ENCODE measurements at places on chromosomes 4 and X.
A peak's percentile ranks its signal among the peaks of the same experiment; 100 is the strongest.

DNA sequence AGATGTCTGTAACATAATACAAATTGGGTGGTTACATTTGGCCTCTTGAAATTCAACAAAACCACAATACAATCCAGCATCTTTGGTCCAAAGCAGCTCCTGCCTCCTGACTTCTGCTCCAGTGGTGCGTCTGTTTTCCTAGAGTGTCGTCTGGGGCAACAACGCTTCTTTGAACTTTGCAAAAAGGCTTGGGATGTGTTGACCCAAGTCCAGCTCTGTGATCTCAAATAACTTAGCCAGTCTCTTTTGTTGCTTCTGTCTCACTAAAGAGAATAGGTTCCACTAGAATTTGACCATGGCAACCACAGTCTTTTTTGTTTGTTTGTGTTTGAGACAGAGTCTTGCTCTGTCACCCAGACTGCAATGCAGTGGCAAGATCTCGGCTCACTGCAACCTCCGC lies 324.0 kb downstream of the DHRSX start:
- no peak for DNase-seq

GRCh38 chr4:5124876-5125275 lies 73.6 kb downstream of the STK32B start:
- DNase-seq: no peak

DNA sequence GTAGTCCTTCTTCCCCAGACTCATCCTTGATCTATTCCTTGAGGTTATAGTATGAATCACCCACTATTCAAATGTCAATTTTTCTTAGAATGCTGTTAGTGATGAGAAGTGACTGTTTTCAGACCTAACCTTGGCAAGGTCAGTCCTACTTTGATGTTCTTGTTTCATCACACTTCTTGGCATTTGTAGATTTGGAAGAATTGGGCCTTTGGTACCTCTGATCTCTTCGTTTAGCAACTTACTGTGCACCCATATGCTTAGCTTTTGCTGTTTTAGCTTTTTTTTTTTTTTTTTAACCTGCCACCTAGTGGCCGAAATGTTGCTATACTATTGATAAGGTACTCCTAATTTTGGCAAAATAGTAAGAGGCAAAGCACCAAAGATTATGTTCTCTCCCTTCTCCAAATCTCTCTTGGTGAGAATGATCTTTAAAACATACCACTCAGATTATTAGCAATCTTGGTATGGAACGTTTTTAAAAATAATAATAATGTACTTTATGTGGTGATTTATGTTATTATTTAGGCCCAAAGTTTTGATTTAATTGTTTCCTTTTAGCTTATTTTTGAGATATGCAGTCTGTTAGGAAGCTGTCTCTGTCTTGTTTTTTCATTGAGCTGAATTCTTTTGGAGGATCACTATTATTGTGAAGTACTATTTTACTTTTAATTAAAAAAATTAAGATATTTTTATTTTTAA lies 16.6 kb downstream of the DCK start:
- DNase-seq: no peak

GRCh38 chrX:7294483-7294882 lies 146.5 kb upstream of the PUDP start:
- DNase-seq: no peak

- no peak for DNase-seq
Observed at GRCh38 chr4:151694961-151695720, 65.7 kb downstream of the GATB start.

GRCh38 chr4:93532234-93532633 lies 296.3 kb upstream of the ATOH1 start:
- DNase-seq: no peak

DNA sequence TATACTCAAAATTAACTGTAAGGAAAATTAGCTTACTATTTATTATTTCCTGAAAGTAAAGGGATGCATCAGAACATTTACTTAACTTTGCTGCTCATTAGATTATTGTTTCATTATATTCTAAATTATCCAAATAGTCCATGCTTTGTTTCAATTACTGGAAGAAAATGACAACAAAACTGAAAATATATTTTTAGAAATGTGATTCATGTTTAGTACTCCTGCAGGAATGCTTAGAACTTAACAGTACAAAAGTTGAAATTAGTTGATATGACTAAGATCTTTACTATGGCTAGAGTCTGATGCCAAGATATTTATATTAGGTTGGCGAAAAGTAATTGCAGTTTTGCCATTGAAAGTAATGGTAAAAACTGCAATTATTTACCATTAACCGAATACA lies 660.5 kb upstream of the PABPC4L start:
- no peak for DNase-seq

- no peak for DNase-seq
Observed at GRCh38 chr4:65623506-65623905, 46.8 kb downstream of the EPHA5 start.

DNA sequence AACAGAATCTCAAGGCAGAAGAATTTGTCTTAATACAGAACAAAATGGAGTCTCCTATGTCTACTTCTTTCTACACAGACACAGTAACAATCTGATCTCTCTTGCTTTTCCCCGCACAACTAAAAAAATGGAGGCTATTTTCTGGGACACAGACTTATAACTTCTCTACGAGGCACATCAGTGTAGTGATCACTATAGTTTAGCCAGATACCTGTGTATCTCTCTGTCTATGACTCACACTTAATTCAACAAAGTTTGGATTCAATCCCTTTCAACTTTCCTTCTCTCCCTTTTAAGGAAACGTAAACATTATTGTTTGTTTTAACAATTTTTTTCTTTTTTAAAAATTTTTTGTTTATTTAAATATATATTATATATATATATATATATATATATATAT lies 29.4 kb downstream of the APELA start:
- no peak for DNase-seq

DNA sequence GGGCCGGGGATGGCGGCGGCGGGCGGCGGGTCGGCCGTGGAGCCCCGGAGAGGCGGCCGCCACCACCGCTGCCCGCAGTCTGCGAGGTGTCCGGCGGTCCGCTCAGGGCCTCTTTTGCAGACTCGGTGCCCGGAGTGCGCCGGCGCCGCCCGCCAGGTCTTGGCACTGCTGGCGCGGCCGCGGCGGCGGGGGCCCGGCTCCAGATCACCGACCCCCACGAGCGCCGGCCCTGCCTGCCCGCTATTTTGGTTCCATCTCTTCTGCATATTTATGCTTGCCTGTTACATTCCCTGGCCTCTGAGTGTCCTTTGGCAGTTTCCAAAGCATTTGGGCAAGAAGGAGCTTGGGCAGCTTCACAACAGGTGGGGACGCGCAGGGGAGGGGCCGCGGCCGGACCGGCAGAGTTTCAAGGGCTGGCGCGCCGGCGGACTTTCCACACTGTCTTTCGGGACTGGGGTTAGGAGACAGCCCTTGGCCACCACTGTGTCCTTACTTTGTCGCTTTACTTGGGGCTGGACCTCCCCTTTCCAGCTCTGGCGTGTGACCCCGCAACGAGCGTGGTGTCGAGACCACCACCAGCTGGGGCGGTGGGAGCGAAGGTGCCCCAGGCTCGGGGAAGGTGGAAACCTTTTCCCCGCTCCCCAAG lies 668 bp upstream of the TAPT1 start:
- no peak for DNase-seq

GRCh38 chr4:112523764-112524505 lies 8.0 kb upstream of the NEUROG2 start:
- peak; percentile 42 for DNase-seq

DNA sequence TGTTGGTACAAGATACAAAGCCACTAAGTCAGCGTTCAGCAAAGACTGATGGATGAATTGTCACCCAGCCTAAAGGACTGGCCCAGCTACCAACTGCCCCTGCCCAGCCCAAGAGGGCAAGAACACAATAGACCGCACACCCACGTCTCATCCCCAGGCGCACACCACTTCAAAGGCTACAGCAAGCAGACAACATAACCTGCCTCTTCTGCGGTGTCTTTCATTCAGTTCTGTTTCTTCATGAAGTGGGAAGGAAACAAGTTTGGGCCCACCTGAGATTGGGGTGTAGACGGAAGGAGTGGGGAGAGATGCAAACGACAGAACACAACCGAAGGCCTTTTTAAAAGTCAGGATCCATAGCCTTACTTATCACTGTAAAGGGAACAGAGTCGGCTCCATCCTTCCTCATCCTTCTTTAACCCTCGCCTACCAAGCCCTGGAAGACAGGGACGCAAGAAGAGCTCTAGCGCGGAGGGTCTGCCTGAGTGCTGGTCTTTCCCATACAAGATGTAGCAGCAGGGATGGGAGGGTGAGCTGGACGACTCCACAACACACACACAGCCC lies 691 bp downstream of the SCARB2 start:
- DNase-seq: peak; percentile 11

GRCh38 chrX:154096140-154097002 lies 1.1 kb downstream of the MECP2 start:
- DNase-seq: no peak

- DNase-seq: no peak
Observed at GRCh38 chr4:40275065-40275730, 59.9 kb upstream of the CHRNA9 start.

DNA sequence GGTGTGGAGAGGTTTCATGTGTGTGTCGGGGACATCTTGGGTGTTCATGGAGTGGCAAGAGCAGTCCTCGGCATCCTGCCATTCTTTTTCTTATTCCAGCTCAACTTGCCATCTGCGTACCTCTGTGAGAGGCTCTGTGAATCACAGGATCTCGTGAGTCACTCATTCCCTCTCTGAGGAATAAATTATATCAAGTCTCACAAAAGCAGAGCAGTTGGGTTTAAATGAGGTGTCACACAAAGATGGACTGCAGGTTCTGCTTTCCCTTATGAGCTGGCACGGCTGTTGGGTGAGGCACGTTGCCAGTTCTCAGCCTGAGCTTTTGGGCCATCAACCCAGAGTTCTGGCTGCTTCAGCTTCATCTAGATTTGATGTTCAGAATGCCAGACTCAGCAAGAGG lies 6.8 kb upstream of the OCIAD2 start:
- no peak for DNase-seq

- DNase-seq: no peak
Observed at GRCh38 chr4:69054578-69055200, 41.6 kb upstream of the UGT2B7 start.

GRCh38 chr4:33171873-33172525 lies 2451.8 kb downstream of the PCDH7 start:
- no peak for DNase-seq

- no peak for DNase-seq
Observed at GRCh38 chr4:40200875-40201801, 4.3 kb downstream of the RHOH start.

- no peak for DNase-seq
Observed at GRCh38 chr4:52358366-52358765, 300.7 kb downstream of the USP46 start.

DNA sequence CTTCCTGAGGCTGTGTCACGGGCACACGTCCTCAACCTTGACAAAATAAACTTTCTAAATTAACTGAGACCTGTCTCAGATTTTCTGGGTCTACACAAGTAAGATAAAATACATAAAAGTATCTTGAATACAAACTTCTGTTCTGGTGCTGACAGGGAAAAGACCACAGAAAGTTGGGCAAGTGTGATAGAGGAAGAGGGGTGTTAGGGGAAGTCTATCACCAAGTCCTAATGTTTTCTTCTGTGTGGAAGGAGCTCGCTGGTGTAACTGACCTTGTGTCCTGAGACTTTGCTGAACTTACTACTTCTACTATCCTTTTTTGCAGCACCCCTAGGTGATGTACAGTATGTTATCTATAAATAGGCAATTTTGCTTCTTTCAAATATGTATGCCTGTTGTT lies 97.0 kb upstream of the STIM2 start:
- no peak for DNase-seq

DNA sequence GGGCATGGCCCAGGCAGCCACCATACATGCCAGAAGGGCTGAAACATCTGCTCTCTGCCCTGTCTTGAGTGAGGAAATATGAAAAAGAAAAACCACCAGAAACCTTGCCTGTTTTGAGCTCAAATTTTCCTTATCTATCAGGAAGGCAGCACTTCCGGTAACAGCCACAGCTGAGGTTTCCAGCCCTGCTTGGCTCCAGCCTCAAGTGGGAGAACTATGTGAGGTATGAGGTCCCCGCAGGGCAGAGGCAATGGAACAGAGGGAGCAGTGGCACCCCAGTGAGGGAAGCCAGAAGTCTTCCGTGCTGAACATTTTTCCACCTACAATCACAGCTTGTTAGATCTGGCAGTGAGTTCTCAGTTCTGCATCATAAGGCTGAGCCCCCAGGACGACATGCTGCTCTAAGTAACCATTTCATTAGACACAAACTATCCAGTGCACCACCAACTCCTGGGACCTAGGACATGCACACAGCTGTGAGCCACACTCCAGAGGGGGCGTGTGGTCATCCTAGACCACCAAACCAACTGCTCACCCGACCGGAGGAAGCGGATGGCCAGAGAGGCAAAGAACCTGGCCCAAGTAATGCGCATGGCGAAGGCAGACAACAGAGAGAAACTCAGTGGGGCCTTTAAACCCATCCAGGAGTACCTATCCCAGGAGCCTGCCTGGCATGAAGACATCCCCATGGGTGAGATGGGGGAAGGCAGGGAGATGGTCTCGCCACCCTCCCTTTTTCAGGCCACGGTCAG lies 22.6 kb downstream of the WDR1 start:
- no peak for DNase-seq

- DNase-seq: no peak
Observed at GRCh38 chr4:30620711-30621110, 99.5 kb upstream of the PCDH7 start.

DNA sequence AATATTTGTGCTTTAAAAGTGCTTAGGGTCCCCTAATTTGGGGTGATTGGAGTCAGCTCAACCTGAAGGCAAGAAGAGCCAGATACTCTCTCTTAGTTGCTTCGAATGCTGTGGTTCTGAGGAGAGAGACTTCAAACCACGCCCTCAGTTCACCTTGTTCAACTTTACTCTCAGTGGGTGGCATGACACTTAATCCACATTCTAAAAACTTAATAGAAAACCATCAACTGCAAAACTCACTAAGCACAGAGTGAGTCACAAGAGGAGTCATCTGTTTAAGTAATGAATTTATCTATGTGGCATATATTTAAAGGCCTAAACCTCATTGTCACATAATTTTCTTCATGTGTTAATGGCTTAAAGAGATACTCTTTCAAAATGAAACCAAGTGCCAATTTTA lies 99.5 kb upstream of the SLC4A4 start:
- DNase-seq: no peak

- no peak for DNase-seq
Observed at GRCh38 chr4:995311-996026, 2.3 kb upstream of the SLC26A1 start.

DNA sequence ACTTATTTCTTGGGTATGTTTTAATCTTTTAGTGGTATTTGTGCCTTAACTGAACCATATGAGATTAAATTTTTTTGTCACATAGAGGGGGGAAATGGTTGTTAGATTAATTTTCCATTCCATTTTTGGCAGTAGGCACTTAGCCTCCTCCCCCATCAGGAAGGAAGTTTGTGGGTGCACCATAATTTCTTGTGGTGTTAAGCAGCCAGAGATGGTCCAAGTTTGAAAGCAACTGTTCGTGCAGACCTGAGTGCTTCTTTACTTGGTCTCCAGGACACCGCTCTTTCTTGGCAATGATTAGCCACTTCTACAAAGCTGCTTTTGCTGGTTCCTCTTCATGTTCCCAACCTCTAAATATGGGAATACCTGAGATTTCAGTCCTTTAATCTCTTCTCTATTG lies 92.7 kb upstream of the RPL34 start:
- peak; percentile 0 for DNase-seq

Measured in activated CD4-positive, CD25-positive, alpha-beta regulatory T cell treated with anti-CD3 and anti-CD28 coated beads, Interleukin-2, amount 50 U/mL, for 16 hours (primary cell).